ENCODE measurements at places on chromosomes 6 and 20. TPM values are rescaled to one million over a fixed set of nuclear protein-coding genes. Genes with fewer than 3 reads are reported as not detected.

BPI gene
- total RNA-seq, result not detected

SAPCD1 gene
- 0.64 TPM for total RNA-seq

PRSS16 gene
- 7.7 TPM for total RNA-seq

RAET1L gene
- total RNA-seq, result 30.4 TPM

RALGAPA2 gene
- 15.9 TPM for total RNA-seq

EBF4 gene
- total RNA-seq, result 1.7 TPM

PRKN gene
- 2.4 TPM for total RNA-seq

TXLNB gene
- 0.24 TPM for total RNA-seq

Measured in esophagus mucosa (tissue), 1 donor.